ENCODE measurements at places on chromosomes 16 and 17. TPM values are rescaled to one million over a fixed set of nuclear protein-coding genes. Genes with fewer than 3 reads are reported as not detected.

The ITGAD gene
- total RNA-seq: not detected

The E2F4 gene
- 16.2 TPM for total RNA-seq

The QPRT gene
- total RNA-seq: 2.5 TPM

The TAT gene
- not detected for total RNA-seq

The GPRC5C gene
- total RNA-seq: 4.2 TPM

The AANAT gene
- total RNA-seq: not detected

The CHST5 gene
- 0.25 TPM for total RNA-seq

The NPIPB6 gene
- total RNA-seq: 3.7 TPM

The CDH15 gene
- under 0.01 TPM for total RNA-seq

The DPEP3 gene
- 0.25 TPM for total RNA-seq

The PRRT2 gene
- 21.9 TPM for total RNA-seq

The PAQR4 gene
- total RNA-seq: 14.8 TPM

The SECTM1 gene
- total RNA-seq: 0.74 TPM

All from temporal lobe (tissue), 4 donors.